ENCODE measurements at places on chromosomes 16 and 17.

DNA sequence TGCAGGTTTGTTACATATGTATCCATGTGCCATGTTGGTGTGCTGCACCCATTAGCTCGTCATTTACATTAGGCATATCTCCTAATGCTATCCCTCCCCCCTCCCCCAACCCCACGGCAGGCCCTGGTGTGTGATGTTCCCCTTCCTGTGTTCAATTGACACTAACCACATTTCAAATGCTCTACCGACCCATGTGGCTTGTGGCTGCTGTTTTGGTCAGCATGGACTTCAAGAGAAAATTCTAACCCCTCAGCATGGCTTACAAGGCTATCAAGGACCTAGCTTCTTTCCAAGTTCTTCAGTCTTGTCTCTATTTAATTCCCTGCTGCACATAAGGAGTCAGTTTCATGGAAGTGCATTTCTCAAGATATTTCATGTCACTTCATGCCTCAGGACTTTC is 52.9 kb downstream of the MMD start:
- peaks cover 3% of the 10 kb centered on the region for H3K4me1 ChIP-seq
- H3K36me3 ChIP-seq = no peaks in the 10 kb centered on the region
- no peak overlapping the region for H3K4me3 ChIP-seq
- DNase-seq = no peak
- peaks cover 11% of the 10 kb centered on the region for H3K27me3 ChIP-seq

DNA sequence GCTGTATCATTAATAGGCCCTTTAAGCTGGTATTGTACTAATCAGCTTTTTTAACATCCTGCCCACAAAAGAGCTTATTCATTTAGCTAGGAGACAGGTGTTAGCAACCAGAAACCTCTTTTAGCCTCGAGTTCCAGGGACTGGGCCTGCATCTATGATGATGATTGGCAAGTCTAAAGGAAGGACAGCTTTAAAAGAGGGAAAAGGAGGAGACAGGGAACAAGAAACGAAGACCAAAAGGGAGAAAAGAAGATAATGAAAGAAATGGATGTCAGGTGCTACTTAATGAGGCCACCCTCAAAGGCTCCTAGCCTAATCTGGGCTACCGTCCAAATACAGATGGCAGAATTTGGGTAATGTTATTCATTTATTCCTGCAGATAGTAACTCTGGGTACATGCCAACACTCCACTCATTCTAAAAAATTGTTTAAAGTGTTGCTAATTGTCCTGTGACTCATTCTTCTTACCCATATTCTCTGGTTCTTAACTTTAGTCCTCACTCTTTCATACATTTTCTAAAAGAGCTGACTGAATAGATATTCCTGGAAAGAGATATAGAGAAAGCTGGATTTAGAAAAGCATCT is 18.7 kb upstream of the RFFL start:
- peaks cover 64% of the 10 kb centered on the region for H3K4me1 ChIP-seq
- H3K27ac ChIP-seq = peak overlapping the region; percentile 82
- peaks cover 11% of the 10 kb centered on the region for H3K36me3 ChIP-seq

GRCh38 chr17:73324160-73324475 is 12.3 kb upstream of the CDC42EP4 start:
- peaks cover 7% of the 10 kb centered on the region for H3K27me3 ChIP-seq
- no peak overlapping the region for H3K4me3 ChIP-seq
- no peak for DNase-seq
- H3K4me1 ChIP-seq = no peaks in the 10 kb centered on the region
- no peaks in the 10 kb centered on the region for H3K36me3 ChIP-seq

GRCh38 chr17:75173526-75173925 is 9.2 kb downstream of the SUMO2 start:
- H3K36me3 ChIP-seq = peaks cover 50% of the 10 kb centered on the region
- no peak overlapping the region for H3K4me3 ChIP-seq
- H3K27ac ChIP-seq = no peak overlapping the region

GRCh38 chr16:57725151-57725550 is 10.4 kb upstream of the KATNB1 start:
- H3K27me3 ChIP-seq = peaks cover 2% of the 10 kb centered on the region
- H3K27ac ChIP-seq = no peak overlapping the region
- no peaks in the 10 kb centered on the region for H3K4me1 ChIP-seq
- no peak overlapping the region for H3K4me3 ChIP-seq
- DNase-seq = no peak

DNA sequence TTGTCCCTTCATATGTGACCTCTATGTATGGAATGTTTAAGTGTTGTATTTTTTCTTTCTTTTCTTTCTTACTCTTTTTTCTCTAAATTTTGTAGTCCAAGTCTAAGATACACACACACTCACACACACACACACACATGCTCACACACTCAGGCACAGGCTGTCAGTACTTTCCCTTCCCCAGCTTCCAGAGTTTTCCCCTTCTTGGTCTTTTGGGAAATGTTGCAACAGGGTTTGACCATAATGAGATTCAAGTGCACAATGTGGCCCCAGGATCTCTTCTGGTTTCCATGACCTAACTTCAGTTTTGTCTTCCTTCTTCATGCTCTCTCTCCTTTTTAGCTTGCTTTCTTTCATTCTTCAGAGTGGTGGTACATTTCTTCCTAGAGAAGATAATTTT is 289.8 kb upstream of the FOXF1 start:
- no peak for DNase-seq
- no peak overlapping the region for H3K27ac ChIP-seq
- no peak overlapping the region for H3K4me3 ChIP-seq
- H3K27me3 ChIP-seq = peaks cover 8% of the 10 kb centered on the region
- H3K4me1 ChIP-seq = no peaks in the 10 kb centered on the region

DNA sequence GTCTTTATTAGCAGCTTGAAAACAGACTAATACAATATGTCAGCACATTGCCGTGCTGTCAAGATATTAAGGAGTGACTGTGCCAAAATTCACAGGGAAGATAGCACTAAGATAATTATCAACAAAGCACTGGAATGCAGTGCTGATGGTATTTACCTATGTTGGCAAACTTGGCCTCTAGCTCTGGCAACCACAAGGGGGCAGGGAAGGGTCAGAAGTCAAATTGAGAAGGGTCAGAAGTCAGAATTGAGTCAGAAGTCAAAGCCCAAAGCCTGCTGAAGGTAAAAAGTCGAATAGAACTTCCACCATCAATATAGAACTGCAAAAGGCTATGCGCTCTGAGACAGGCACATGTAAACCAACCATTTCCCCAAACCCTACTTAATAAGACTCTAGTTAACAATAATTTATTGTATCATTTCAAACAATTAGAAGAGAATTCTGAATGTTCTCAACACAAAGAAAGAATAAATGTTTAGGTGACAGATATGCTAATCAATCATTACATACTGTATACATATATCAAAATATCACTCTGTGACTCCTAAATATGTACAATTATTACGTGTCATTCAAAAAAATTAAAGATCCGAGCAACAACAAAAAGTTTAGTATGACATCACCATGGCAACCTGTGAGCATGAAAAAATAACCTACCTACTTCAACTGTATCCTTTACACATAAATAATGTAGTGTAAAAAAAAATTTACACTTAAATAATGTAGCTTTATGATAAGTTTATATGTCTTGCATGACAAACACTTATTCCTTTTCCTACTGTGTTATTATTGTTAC is 916.1 kb downstream of the KCNJ2 start:
- no peak overlapping the region for H3K27ac ChIP-seq
- no peaks in the 10 kb centered on the region for H3K4me1 ChIP-seq
- no peaks in the 10 kb centered on the region for H3K27me3 ChIP-seq
- H3K36me3 ChIP-seq = no peaks in the 10 kb centered on the region
- no peak overlapping the region for H3K4me3 ChIP-seq
- no peak for DNase-seq

- H3K4me3 ChIP-seq = no peak overlapping the region
- peaks cover 6% of the 10 kb centered on the region for H3K36me3 ChIP-seq
- peaks cover 7% of the 10 kb centered on the region for H3K27me3 ChIP-seq
- no peak overlapping the region for H3K27ac ChIP-seq
- DNase-seq = no peak
- peaks cover 49% of the 10 kb centered on the region for H3K4me1 ChIP-seq
These were observed 28.2 kb upstream of the ADGRG1 start for GRCh38 chr16:57600048-57600835.

DNA sequence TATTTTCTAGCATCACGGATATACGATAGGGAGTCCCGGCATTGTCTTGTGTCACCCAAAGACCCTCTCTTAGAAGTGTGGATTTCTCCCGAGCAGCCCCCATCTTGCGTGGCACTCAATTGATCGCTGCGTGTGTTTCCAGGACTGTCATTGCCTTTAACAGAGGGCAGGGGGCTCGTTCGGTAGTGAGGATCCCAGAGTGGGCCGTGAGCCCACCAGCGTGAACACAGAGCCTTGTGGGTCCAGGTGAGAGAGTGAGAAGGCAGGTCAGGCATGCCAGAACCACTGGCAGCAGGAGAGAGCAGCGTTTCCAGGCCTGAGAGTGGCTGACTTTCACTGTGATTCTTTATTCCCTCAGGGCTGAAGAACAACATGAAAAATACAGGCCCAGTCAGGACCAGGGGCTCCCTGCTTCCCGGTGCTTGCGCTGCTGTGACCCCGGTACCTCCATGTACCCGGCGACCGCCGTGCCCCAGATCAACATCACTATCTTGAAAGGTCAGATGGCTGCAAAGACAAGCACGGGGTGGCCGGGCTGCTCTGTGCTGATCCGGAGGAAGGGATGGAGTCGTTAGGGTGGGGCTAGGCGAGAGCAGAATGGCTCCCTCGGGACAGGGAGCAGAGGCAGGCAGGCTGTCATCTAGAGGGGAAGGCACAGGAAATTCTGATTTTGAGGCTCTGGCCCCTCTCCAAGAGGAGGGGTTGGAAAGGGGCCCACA is 22.4 kb downstream of the C1QTNF1 start:
- H3K27me3 ChIP-seq = peaks cover 5% of the 10 kb centered on the region
- H3K4me3 ChIP-seq = no peak overlapping the region
- DNase-seq = no peak
- H3K4me1 ChIP-seq = no peaks in the 10 kb centered on the region
- no peaks in the 10 kb centered on the region for H3K36me3 ChIP-seq

DNA sequence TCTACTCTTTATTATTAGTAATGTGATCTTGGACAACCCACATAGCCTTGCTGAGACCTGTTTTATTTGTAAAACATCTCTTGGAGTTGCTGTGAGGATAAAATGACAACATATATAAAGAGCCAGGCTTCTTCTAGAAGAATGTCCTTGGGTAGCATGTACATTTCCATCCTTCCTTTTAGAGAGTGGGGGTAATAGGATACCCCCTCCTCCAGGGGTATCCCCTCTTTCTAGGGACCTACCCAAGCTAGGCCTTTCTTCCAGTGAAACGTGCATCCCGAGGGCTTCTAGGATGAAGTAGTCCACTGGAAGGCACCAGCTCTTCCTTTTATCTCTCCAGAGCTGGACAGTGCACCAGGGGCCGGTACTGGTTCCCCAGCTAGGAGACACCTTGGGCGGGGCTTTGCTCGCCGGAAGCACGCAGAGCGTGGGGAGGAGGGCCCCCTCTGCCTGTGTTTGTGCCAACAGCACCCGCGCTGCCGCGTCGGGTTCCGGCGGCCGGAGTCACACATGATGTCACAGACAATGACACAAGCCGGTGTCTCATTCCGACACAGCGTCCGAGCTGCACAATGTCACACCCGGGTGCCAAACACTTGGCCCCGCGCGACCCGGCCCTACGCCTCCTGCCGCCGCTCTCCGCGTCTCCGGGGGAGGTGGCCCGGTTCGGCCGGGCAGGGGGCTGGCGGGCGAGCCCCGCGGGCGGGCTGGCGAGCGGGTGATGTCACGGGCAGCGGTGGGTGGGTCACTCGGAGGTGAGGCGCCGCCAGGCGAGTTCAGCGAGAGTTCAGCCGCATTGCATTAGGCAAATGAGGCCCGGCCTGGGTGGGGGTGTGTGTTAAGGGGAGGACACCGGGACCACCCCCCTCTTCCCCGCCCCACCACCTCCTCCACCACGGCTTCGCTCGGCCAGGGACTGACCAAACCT is 23.4 kb downstream of the GJD3 start:
- peak overlapping the region; percentile 73 for H3K4me3 ChIP-seq
- peak overlapping the region; percentile 89 for H3K27ac ChIP-seq
- H3K27me3 ChIP-seq = no peaks in the 10 kb centered on the region

DNA sequence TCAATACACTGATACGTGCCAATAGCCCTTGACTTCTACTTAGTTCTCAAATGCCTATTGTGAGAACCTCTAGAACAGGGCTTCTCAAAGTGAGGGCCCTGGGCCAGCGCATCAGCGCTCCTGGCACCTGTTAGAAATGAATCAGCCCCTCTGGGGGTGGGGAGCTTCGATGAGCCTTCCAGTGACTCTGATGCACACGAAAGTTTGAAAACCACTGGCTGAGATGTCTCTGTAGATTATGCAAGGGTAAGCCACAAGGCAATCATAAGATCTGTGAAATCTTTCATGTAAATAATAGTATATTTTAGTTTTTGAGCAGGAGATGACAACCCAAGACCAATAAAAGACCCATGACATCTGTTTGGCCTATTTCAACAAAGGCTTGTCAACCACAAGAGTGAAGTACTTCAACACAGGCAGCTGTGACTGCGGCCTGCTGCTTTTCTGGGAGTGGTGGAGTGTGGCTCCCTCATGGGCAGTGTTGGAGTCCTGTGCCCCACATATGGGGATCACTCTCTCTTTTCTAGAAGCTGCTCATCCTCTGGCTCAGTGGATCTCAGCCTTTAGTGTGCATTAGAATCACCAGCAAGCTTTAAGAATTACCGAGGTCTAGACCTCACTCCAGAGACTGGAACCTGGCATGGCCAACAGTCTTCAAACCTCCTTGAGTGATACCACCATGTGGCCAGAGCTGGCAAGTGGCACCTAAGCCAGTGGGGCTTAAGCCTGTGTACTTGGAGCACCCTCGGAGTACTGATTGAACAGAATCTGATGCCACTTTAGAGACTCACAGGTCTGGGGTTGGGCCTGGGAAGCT is 5.8 kb downstream of the MTHFSD start:
- peak overlapping the region; percentile 53 for H3K27ac ChIP-seq
- DNase-seq = peak; percentile 40
- peaks cover 32% of the 10 kb centered on the region for H3K4me1 ChIP-seq
- no peak overlapping the region for H3K4me3 ChIP-seq
- H3K36me3 ChIP-seq = peaks cover 60% of the 10 kb centered on the region

- H3K36me3 ChIP-seq = peaks cover 7% of the 10 kb centered on the region
- peak overlapping the region; percentile 49 for H3K4me3 ChIP-seq
- H3K27me3 ChIP-seq = peaks cover 12% of the 10 kb centered on the region
- H3K27ac ChIP-seq = no peak overlapping the region
These were observed 8.7 kb downstream of the GRN start for GRCh38 chr17:44353672-44354331.

- H3K36me3 ChIP-seq = peaks cover 27% of the 10 kb centered on the region
- H3K27ac ChIP-seq = peak overlapping the region; percentile 69
- DNase-seq = no peak
These were observed 427 bp upstream of the NLK start for GRCh38 chr17:28041844-28042656.

GRCh38 chr16:48612611-48613010 is 2.6 kb upstream of the N4BP1 start:
- H3K4me1 ChIP-seq = peaks cover 53% of the 10 kb centered on the region
- peaks cover 10% of the 10 kb centered on the region for H3K36me3 ChIP-seq
- H3K4me3 ChIP-seq = peak overlapping the region; percentile 45

- no peak overlapping the region for H3K4me3 ChIP-seq
- no peaks in the 10 kb centered on the region for H3K36me3 ChIP-seq
- no peak for DNase-seq
- no peak overlapping the region for H3K27ac ChIP-seq
- peaks cover 3% of the 10 kb centered on the region for H3K4me1 ChIP-seq
- H3K27me3 ChIP-seq = peaks cover 1% of the 10 kb centered on the region
These were observed 15.0 kb downstream of the B9D1 start for GRCh38 chr17:19347323-19348080.

GRCh38 chr16:84737192-84738011 is 37.6 kb downstream of the USP10 start:
- no peak overlapping the region for H3K4me3 ChIP-seq
- H3K27me3 ChIP-seq = no peaks in the 10 kb centered on the region
- DNase-seq = no peak
- peak overlapping the region; percentile 51 for H3K27ac ChIP-seq
- peaks cover 41% of the 10 kb centered on the region for H3K36me3 ChIP-seq
- H3K4me1 ChIP-seq = peaks cover 45% of the 10 kb centered on the region

Measured in activated T-helper 2 cell treated with anti-CD3 and anti-CD28 coated beads, Interferon-gamma antibody, Interleukin-2, Interleukin-4, amounts not matched to agents 10 μg/mL and 5 μg/mL and 100 μg/mL, durations not matched to agents 14 hours and 24 hours and 36 hours (primary cell).